ENCODE measurements at places on chromosomes 2 and 18.

DNA sequence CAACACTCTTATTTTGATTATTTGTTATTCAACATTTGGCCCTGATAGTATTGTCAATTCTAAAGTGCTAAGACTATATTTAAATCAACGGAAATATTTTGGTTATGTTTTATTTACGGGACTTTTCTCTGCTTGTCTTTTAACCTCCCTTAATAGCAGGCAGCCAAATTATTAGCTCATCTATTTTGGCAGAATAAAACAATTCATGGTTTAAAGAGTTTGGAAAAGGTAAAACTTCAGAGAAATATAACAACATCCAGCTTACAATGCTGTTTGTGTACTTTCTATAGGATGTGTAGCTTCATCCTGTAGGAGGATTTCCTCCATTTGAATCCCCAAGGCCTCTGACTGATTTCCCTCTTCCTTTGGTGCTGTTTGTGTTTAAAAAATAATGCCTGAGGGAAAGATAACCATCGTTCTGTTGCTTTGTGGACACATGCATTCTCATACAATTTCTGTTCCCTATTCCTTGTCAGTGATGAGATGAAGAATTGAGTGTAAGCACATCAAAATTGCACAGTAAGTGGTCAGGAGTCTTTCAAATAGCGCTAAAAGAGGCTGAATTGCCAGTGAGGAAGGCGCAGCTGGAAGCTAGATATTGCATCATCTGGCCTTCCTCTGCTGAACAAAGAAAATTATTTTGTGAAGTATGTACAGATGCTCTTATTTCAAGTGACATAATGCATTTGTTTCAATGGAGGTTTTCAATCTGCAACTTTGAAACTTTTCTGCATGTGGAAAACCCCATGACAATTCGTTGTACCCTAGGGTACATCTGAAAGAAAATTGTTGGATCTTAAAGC is 80.3 kb downstream of the CD28 start:
- no peak for DNase-seq

DNA sequence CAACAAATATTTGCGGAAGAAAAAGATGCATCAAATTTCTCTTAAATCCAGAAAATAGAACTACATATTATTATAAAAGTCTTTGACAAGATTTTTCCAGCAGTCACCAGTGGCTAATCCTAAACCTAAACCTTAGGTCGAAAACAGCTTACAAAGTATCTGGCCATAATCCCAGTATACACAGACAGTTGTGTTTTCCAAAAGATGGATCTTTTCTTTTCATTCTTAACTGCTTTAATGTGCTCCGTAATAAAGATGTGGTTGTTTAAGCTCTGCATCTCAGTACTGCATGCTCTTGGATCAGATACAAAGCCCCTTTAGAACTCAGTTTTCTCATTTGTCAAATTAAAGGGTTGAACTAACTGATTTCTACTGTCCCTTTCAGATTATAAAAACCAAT is 247.8 kb downstream of the TXNL1 start:
- DNase-seq, result no peak

- no peak for DNase-seq
Observed at GRCh38 chr2:121346859-121347258, 61.9 kb upstream of the TFCP2L1 start.

GRCh38 chr2:227889336-227889735 is 17.9 kb downstream of the DAW1 start:
- DNase-seq, result no peak

GRCh38 chr2:175676813-175677212 is 325.3 kb downstream of the LNPK start:
- DNase-seq, result no peak

- DNase-seq, result no peak
Observed at GRCh38 chr2:20597860-20598183, 53.1 kb downstream of the HS1BP3 start.

Measured in HS-27A (cell line).